ENCODE measurements at places on chromosomes 1 and 21.

GRCh38 chr1:51344602-51345299 is 14.4 kb upstream of the TTC39A start:
- DNase-seq: peak; percentile 36

DNA sequence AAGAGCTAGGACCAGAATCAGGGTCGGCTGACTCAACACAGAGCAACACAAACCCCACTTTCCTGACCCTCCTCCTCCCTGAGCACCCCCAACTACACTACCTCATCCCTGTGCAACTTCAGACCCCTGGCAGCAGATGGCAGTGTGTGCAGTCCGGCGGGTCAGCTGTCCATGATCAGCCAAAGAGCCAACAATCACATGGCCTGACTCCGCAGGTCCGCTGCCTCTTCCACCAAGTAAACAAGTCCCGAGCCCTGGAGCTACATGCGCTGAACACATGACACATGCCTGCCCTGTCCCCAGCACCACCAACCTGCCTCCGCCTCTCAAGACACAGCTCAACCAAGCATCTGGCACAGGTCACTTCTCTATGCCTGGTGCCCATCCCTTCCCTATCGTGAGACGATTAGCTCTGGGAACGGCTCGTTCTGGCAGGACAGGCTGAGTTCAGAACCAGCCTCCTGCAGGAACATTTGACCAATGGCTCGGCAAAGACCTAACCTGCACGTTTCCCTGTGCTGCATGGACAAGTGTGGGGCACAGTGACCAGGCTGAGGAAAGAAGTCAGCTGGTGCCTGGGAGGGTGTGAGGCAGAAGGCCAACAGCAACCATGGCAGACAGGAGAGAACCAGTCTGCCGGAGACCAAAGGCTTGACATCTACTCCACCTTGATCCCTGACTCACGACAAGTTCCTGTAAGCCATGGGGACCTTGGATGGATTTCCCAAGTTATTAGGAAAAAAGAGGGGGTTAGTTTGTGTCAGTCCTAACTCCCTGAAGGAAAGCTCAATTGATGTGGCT is 60.3 kb downstream of the CD46 start:
- peak; percentile 56 for DNase-seq

DNA sequence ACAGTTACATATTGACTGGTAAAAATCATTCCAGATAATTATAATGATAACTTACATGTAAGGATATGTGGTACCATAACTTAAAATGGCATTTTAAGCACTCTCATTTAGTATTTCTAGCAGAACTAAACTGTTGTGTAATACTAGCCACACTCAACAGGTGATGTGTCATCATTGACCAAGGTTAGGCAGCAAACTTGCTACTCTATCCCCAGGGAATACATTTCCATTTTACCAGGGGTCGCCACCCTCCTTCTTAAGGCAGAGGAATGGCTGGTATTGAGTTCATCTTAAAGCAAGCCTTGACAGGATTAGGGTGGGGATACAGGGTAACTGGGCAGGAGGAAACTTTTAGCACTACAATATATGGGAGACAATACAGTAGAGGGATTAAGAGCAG is 259.8 kb upstream of the CAMK1G start:
- DNase-seq: no peak

DNA sequence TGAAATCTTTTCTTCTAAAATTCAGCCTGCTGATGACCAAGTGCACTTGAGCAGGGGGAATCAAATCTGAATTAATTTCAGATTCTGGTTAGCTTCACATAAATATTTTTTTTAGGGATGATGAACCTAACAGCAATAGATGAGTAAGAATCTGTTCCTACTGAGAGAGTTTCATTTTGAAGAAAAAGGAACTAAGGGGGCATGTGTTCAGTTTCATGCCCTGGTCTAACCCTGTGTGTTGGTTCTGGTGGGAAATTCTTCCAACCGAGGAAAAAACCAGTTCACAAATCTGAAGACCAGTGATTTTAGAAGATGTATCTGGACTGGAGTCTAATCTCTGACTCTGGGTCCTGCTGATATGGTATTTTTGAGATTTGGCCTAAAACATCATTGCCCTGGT is 13.7 kb downstream of the SELL start:
- DNase-seq: no peak

DNA sequence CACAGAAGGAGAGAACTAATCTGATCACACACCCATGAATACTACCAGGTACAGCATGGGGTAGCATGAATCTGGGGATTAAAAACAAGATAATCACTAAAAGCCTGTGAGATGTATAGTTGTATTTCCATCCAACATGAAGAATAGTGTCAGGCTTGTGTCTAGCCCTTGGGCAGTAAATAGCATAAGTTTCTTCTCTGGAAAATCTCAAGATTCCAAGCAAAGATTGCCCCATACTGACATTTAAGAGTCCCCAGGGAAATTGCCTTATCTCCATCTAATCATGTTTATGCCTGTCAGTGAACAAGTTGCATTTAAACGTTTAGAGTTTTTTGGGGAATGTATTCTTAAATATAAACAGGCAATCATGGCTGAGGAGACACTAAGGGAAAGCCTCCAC is 109.2 kb upstream of the SERTAD4 start:
- no peak for DNase-seq

Data from mesendoderm (in vitro differentiated cells).